Fibroblast of mammary gland (primary cell): ENCODE measurements at places on chromosomes 6 and 20.

DNA sequence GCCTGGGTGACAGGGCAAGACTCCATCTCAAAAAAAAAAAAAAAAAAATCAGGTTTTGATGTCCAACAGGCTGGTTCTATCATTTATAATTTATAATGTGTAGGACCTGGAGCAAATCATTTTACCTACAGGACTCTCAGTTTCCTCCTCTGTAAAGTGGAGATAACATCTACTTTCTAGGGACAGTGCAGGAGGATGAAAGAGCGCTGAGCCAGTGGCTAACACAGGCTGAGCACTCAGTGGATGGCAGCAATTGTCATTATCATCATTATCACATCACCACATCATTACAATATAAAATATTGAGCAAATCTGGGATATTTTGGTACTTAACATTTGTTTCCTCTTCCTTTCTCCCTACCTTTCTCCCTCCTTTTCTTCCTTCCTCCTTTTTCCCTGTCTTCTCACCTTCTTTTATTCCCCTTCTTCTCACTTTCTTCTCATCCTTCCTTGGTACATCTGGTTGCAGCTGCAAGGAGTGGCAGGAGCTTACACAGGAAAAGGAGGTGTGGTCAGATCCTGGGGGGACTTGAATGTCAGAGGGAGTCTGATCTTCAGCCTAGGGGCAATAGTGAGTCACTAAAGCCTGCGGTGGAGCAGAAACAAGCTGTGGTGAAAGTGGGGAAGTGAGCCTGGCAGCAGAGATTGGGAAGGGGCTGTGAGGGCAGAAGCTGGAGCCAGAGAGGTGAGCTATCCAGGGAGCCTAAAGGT, 24.6 kb upstream of the CTNNBL1 start:
- no peak for DNase-seq

- DNase-seq = no peak
Measured at GRCh38 chr6:163960128-163960527, 545.6 kb downstream of the QKI start.

GRCh38 chr6:164665328-164665727, 644.1 kb downstream of the C6orf118 start:
- DNase-seq = no peak

GRCh38 chr6:21359926-21360325, 233.6 kb upstream of the SOX4 start:
- DNase-seq = no peak

- DNase-seq = peak; percentile 83
Measured at GRCh38 chr6:31113861-31114540, 599 bp upstream of the PSORS1C1 start.

- no peak for DNase-seq
Measured at GRCh38 chr6:119739769-119740168, 390.2 kb upstream of the MAN1A1 start.

DNA sequence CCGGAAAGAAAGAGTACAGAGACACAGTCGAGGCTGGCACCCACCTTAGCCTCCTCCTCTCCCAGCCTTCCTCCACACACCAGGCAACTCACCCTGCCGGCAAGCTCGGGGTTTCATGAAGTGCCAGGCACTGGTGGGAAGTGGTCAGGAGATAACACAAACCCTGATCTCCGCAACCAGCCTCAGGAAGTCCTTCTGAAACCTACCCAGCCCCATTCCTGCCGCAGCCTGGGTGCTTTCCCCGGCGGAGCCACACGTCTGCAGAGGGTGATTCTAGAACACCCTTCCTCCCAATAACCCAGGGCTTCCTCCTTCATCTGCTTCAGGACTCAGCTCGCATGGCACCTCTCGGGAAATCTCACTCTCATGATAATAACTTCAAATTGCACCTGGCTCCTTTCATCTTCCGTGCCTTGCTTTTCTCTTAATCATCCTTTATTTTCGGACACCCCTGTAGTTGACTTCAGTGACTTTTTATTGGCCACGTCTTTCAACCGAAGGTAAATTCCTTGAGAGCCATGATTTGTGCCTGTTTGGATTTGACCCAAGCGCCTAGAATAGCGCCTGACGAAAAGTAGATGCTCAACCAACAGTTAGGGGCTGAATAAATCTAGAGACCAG, 8.7 kb upstream of the HLA-E start:
- no peak for DNase-seq

DNA sequence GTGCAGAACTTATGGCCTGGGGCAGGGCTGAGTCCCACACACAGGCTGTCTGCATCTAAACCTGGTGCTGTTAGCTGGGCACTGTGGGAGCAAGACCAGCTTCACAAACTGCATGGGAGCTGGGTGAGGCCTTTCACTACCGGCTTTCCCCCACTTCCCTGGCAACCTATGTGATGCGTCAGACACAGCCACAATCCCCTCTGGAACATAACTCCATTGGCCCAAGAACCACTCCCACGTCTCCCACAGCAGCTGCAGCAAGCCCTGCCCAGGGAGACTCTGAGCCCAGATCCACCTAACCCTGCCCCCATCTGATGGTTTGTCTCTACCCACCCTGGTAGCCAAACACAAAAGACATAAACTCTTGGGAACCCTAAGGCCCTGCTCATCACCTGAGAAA, 9.3 kb downstream of the WDR27 start:
- peak; percentile 75 for DNase-seq

GRCh38 chr6:170032706-170033309, 258.1 kb downstream of the DLL1 start:
- no peak for DNase-seq

DNA sequence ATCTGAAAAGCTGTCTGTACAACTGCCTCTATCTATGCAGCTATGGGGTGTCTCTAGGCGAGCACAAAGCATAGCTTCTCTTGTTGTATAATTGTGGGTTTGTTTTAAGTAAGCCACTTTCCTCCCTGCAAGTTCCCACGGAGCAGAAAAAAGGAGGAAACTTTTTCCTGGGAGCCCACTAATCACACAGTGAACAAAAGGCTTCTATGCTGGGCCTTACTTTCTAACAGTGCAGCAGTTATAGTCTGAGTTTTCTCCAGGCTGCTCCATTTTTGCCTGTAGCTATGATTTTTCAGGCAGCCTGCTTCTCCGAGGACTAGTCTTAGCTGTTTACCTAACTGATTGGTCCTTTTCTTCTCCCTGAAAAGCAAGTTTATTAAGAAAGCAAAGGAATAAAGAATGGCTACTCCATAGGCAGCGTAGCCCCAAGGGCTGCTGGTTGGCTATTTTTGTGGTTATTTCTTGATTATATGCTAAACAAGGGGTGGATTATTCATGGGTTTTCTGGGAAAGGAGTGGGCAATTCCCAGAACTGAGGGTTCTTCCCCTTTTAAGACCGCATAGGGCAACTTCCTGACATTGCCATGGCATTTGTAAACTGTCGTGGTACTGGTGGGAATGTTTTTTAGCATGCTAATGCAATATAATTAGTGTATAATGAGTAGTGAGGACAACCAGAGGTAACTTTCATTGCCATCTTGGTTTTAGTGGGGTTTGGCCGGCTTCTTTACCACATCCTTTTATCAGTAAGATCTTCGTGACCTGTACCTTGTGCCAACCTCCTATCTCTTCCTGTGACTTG, 84.3 kb downstream of the OPRM1 start:
- no peak for DNase-seq

DNA sequence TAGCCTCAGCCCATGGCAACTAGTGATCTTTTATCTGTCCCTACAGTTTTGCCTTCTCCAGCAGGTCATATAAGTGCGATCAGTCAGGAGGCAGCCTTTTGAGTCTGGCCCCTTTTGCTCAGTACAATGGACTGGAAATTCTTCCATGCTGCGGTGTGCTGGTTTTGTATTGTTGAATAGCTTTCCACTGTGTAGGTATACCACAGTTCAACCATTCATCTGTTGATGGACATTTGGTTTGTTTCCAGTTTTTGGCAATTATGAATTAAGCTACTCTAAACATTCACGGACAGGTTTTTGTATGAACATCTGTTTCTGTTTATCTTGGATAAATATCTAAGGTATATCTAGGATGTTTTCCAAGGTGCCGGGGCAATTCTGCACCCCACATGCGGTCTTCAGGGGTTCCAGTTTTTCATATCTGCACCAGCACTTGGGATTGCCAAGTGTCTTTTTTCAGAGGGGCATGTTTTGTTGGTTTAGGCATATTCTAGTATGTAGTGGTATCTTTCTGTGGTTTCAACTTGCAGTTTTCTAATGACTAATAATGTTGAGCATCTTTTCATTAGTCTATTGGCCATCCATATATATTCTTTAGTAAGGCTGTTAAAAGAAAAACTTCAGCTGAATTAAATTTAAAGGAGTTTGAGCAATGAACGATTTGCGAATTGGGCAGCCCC, 141.0 kb downstream of the TFAP2C start:
- peak; percentile 44 for DNase-seq

- peak; percentile 85 for DNase-seq
Measured at GRCh38 chr6:27608916-27609883, 136.3 kb upstream of the ZNF184 start.

DNA sequence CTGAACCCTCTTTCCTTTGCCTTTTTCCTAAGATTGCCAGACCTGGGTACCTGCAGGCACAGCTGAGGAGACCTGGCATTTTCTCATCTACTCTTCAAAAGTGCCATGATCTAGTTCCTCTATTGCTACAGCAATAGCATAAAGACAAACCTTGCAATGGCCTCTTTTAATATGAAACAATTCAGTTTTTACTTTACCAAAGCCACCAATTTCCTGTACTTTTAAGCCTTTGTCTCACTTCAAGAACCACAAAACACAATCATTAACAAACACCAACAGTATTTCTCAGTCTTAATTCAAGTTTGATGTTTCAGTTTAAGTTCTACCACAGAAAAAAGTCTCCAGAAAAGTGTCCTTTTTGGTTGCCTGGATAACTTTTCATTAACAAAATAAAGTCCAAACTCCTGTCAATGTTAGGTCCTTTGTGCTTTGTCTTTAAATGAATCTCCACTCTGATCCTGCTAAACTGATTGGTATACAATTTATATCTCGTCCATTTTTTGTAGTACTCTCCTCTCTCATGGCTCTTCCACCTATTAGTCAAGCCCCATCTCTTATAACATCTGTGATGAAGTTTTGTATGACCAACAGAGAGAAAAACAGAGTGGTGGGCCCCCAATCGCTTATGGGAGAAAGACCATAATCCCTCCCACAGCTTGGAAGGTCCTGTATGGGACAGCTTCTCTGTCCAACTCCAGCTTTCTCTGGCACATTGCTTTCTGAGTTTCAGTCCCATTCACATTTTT, 50.5 kb upstream of the THEMIS start:
- DNase-seq = no peak

- no peak for DNase-seq
Measured at GRCh38 chr6:167825332-167826229, 1.1 kb upstream of the AFDN start.

GRCh38 chr20:44412402-44413144, 57.1 kb downstream of the HNF4A start:
- DNase-seq = no peak

DNA sequence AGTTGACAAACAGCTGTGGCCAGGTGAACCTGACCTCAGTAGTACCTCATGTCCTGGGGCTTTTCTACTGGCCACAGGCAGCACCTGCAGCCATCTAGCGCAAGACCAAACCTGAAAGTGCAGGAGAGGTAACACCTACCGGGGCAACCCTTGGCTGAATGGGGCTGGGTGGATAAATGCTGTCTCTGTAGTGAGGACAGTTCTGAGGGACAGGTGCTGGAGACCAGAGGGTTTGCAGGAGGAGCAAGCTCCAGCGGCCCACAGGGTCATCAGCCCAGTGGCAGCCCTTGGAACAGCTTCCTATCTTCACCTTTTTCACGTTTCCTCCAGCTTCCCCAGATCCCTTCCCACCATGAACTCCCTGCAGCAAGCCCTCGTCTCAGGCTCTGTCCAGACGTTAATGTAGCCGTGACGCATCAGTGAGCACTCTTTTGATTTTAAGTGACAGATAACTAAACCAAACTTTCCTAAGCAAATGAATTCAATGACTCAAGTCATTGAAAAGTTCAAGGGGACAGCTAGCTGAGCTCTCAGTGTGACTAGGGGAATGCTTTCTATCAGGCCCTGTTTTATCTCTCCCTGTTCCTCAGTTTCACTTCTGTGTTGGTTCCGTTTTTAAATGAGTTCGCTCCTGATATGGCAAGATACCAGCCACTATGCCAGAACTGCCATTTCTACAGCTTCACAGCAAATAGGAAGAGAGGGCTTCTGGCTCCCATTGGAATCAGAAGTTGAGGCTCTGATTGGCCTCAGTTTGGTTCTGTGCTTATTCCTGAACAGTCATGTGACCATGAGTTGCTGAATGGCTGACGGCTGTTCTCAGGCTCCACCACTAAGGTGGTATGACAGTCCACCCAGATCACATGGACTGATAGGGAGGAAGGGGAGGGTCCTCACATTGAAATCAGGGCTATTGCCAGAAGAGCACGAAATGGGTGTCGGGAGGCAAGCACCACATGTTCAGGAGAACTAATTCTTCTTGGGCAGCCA, 12.1 kb upstream of the PFDN4 start:
- no peak for DNase-seq

DNA sequence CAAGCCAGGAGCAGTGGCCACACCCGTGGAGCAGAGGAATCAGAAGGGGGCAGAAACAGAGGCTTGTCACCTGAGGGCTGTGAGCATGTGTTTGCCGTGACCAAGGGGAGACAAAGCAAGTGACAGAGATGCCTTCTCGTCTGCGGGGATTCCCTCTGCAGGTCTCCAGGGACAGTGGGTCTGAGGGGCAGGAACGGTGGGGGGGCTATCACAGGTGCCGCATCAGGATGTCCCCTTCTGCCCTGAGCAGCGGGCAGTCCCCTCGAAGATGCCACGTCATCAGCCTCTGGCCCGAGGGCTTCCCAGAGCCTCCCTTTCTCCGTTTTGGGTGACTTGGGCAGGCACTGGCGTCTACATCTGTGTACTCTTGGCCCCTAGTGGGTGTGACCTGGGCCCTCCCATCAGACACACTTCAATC, 338.7 kb downstream of the PREX1 start:
- no peak for DNase-seq

DNA sequence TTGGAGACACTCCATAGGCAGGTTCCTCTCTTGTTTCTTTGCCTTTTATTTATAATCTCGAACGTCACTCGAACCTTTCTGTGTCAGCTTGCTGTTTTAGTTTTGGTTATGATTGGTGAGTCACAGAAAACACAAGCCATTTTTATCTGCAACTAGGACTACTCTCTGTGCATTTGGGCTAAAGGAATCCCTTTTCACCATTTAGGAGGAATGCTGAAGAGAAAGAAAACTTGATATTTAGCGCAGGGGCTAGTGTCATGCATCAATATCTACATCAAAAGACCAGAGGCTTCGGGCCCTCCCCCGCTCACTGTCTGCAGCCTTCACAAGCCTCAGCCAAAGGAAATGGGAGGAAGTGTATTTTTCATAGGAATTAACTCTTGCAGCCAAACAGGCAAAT, 507.8 kb upstream of the CITED2 start:
- DNase-seq = peak; percentile 31

DNA sequence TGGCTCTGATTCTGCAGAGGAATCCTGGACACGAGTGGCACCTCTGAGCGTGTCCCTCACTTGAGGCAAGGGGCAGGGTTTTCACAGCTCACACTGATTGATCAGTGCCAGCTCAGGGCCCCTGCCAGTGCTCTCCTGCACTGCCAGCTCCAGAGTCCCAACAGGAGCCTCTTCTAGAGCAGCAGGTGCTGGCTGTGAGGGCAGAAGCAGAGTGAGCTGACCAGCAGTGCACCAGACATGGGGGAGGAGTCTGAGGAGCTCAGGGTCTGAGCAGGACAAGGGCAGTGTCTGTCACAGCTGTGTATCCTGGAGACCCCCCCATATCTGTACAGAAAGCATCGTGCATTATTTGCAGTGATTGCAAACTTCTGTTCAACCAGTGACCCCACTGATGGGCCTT, 31.5 kb upstream of the THBS2 start:
- no peak for DNase-seq
